ENCODE measurements at places on chromosomes 7 and 10. TPM values are rescaled to one million over a fixed set of nuclear protein-coding genes. Genes with fewer than 3 reads are reported as not detected.

TMEM236 gene
- 0.09 TPM for total RNA-seq

GNGT1 gene
- not detected for total RNA-seq

CFAP58 gene
- not detected for total RNA-seq

SEMA4G gene
- 0.49 TPM for total RNA-seq

AKR1C4 gene
- total RNA-seq, result not detected

- H3K4me1 ChIP-seq, result no peaks in the 10 kb centered on the region
- no peaks in the 10 kb centered on the region for H3K36me3 ChIP-seq
- no peak overlapping the region for H3K27ac ChIP-seq
- no peaks in the 10 kb centered on the region for H3K27me3 ChIP-seq
Measured at GRCh38 chr7:133837224-133837623, 289.9 kb upstream of the LRGUK start.

- H3K4me1 ChIP-seq, result no peaks in the 10 kb centered on the region
- H3K36me3 ChIP-seq, result no peaks in the 10 kb centered on the region
- H3K27ac ChIP-seq, result no peak overlapping the region
- H3K4me3 ChIP-seq, result no peak overlapping the region
Measured at GRCh38 chr7:12085516-12085915, 125.6 kb upstream of the TMEM106B start.

DNA sequence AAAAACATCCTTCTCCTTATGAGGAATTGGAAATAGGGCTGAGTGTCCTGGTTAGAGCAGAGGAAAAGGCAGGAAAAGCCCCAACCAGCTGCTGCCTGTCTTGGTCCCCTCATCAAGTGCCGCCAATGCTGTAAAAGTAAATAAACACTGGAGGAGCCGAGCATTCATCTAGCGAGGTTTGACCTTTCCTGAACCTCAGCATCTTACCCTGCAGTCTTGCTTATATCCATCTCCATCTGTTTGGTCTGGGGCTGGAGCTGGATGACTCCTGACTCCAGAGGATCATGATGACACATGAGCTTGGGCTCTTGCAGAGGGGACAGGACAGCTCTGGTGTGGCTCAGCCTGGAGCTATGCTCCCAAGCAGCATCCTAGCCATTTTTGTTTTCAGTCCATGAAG lies 501.1 kb downstream of the TNS3 start:
- no peak overlapping the region for H3K4me3 ChIP-seq
- no peak overlapping the region for H3K27ac ChIP-seq
- no peaks in the 10 kb centered on the region for H3K4me1 ChIP-seq
- no peaks in the 10 kb centered on the region for H3K27me3 ChIP-seq

DNA sequence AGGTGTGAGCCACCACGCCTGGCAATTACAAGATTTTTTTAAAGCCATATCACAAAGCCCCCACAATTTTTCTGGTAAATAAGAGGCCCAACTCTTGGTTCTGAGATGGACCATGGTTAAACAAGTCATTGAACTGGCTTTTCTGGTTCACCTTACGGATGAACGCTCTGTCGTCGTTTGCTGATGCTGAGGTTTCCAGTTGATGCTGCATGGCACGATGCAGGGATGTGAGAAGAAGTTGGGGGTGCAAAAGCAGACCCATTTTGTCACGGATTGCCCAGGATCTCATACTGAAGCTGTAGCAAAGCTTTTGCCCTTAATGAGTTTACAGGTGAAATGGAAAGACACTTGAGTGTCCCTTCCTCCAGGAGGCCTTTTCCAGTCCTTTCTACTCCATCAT lies 2.0 kb upstream of the IL2RA start:
- no peak overlapping the region for H3K27ac ChIP-seq
- H3K4me1 ChIP-seq, result peaks cover 61% of the 10 kb centered on the region
- H3K27me3 ChIP-seq, result no peaks in the 10 kb centered on the region
- H3K4me3 ChIP-seq, result no peak overlapping the region

GRCh38 chr7:609365-609764 lies 89.7 kb upstream of the PDGFA start:
- no peaks in the 10 kb centered on the region for H3K27me3 ChIP-seq
- H3K4me1 ChIP-seq, result peaks cover 47% of the 10 kb centered on the region
- no peak overlapping the region for H3K27ac ChIP-seq
- H3K36me3 ChIP-seq, result no peaks in the 10 kb centered on the region
- no peak for DNase-seq

- H3K27me3 ChIP-seq, result no peaks in the 10 kb centered on the region
- no peaks in the 10 kb centered on the region for H3K4me1 ChIP-seq
- no peak for DNase-seq
- H3K27ac ChIP-seq, result no peak overlapping the region
Measured at GRCh38 chr7:45969940-45970339, 48.9 kb upstream of the IGFBP3 start.

DNA sequence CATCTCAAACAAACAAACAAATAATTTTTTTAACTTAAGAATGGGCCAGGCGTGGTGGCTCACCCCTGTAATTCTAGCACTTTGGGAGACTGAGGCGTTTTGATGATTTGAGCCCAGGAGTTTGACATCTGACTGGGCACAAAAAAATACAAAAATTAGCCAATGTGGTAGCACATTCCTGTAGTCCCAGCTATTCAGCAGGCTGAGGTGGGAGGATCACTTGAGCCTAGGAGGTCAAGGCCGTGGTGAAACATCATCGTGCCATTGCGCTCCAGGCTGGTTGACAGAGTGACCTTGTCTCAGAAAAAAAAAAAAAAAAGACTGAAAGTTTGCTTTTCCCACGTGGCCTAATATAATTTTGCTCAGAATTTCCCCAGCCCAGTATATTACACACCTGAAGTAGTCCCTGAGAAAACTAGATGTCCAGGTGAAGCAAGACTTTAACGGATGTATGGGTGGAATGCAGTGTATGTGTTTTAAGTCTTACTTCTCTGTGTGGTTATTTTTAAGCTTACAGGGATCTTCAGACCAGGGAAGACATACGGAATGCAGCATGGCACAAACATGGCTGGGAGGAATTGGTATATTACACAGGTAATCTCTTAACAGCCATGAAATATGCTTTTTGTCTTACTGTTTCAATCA lies 32.6 kb downstream of the NIPSNAP2 start:
- no peak for DNase-seq
- peaks cover 16% of the 10 kb centered on the region for H3K36me3 ChIP-seq
- H3K4me3 ChIP-seq, result no peak overlapping the region
- H3K27me3 ChIP-seq, result no peaks in the 10 kb centered on the region

- no peak for DNase-seq
- H3K36me3 ChIP-seq, result no peaks in the 10 kb centered on the region
- H3K4me3 ChIP-seq, result no peak overlapping the region
- no peak overlapping the region for H3K27ac ChIP-seq
Measured at GRCh38 chr7:138890499-138891445, 90.4 kb downstream of the KIAA1549 start.

DNA sequence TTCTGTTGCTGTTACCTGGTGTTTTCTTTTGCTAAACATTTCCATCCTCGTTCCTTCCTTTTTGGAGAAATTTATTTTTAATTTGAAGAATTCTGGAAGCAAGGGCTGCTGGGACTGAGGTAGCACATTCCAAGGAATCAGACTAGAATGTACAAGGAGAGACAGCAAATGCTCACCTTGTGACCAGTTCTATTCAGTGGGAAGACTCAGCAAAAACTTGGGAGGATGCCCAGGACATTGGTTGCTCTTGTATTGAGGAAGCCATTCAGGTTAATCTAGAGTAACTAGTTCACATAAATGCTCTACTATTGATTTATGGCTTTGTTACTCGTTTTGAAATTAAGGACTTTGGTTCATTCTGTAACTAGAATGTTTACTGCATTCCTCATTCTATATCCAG lies 11.3 kb downstream of the PLCE1 start:
- no peak overlapping the region for H3K4me3 ChIP-seq
- peaks cover 5% of the 10 kb centered on the region for H3K27me3 ChIP-seq
- no peaks in the 10 kb centered on the region for H3K36me3 ChIP-seq
- H3K4me1 ChIP-seq, result no peaks in the 10 kb centered on the region
- no peak overlapping the region for H3K27ac ChIP-seq

DNA sequence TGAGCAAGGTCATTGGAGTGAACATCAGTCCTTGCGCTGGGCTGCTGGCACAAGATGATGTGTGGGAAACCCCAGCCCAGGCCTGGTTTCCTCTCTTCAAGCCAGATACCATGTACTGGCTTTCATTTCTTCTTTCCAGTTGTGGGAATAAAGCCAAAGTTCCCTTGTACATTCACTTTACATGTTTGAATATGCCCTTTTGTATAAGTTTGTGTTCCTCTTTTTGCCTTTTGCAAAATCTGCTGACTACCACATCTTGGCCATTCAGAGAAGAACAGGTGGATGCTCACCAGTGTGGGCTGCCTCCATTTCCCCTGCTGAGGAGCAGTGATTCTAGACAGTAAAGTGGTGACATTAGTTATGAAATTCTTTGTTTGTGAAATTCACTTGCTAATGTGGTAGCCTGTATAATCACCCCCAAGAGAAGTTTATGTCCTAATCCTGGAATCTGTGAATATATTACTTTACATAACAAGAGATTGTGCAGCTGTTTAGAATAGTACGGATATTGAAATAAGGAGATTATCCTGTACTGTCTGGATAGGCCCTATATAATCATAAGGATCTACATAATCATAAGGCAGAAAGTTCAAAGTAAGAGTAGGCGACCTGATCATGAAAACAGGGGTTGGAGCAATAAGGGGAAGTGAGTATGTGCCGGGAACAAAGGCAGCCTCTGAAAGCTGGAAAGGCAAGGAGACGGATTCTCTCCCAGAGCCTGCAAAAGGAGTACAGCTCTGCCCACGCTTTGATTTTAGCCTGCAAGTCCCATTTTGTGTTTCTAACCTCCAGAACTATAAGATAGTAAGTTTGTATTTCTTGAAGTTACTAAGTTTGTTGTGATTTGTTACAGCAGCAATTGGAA lies 18.8 kb upstream of the AOAH start:
- H3K4me1 ChIP-seq, result no peaks in the 10 kb centered on the region
- no peaks in the 10 kb centered on the region for H3K27me3 ChIP-seq
- no peak for DNase-seq
- no peak overlapping the region for H3K4me3 ChIP-seq

DNA sequence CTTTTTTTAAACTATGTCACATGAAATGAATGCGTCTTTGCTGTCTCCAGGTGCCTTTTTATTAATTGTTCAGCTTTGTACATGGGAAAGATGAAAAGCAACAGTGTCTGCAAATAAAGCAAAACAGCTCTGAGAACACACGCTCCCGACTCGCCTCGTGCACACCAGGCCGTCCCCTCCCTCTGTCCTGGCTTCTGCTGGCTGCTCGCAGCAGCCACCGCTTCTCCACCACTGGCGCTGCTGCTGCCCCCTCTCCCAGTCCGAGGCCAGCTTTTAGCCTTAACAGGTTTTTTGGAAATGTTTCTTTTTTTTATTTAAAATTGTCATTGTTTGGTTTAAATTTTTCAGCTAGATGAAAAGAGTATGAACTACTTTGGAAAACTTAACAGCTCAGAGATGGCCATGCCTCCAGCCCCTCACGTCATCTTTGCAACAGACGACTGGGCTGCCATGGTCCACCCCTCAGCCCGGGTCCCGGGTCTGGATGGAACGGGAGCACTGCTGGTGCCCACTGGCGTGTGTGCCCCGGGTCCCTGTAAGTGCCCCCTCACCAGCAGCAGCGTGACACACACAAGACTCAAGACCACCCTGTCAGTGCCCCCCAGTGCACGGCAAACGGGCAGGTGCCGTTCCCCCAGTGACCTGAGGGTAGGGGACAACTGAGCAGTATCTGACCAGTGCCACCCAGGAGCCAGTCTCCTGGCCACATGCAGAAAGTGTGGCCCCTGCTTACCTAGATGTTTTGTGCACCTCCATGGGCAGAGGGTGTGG lies 415.6 kb upstream of the FOXK1 start:
- H3K27me3 ChIP-seq, result no peaks in the 10 kb centered on the region
- H3K27ac ChIP-seq, result no peak overlapping the region
- H3K36me3 ChIP-seq, result no peaks in the 10 kb centered on the region
- no peak overlapping the region for H3K4me3 ChIP-seq

DNA sequence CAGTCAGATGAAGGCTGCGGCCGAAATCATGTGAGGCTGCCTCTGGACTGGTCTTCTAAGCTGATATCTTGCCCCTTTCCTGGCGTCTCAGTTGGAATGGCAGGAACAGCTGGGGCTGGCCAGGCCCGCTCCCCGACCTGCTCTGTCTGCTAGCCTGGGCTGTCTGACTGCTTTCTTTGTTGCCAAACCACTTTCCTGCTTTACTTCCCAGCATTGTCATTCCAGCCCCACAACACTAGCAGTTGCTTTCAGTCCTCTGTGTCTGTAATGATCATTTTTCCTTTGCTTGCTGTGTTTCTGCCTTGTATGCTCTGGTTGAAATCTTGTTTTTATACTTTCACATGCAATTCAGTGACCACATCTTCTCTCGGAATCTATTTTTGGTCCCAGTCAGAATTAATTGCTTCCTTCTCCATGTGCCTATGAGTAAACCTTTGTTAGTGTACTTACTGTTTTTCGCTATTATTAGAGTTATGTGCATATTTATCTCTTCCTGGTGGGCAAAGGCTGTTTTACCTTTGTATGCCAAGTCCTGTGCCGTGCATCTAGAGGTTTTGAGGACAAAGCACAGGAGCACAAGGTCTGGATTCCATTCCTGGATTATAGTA lies 21.6 kb downstream of the PRPF18 start:
- H3K36me3 ChIP-seq, result peaks cover 42% of the 10 kb centered on the region
- DNase-seq, result no peak
- no peaks in the 10 kb centered on the region for H3K4me1 ChIP-seq
- no peak overlapping the region for H3K4me3 ChIP-seq
- H3K27ac ChIP-seq, result no peak overlapping the region

DNA sequence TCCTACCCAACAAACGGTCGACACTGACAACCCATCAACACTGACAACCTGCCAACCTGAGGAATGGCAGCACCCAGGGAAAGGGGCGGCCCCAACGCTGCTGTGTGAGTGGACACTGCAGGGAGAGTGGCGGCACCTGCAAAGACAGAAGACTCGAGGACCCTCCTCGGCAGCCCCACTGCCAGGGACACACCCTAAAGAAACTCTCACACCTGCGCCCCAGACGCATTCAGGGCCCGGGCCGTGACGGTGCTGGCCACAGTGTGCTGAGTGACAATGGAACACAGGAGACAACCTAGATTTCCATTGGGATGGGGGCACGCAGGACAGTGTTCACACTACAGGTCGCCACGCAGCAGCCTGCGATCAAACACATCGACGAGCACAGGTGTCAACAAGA lies 3.6 kb downstream of the CAMK2B start:
- H3K4me3 ChIP-seq, result no peak overlapping the region
- peaks cover 5% of the 10 kb centered on the region for H3K27me3 ChIP-seq
- H3K4me1 ChIP-seq, result no peaks in the 10 kb centered on the region
- DNase-seq, result no peak
- H3K27ac ChIP-seq, result no peak overlapping the region

DNA sequence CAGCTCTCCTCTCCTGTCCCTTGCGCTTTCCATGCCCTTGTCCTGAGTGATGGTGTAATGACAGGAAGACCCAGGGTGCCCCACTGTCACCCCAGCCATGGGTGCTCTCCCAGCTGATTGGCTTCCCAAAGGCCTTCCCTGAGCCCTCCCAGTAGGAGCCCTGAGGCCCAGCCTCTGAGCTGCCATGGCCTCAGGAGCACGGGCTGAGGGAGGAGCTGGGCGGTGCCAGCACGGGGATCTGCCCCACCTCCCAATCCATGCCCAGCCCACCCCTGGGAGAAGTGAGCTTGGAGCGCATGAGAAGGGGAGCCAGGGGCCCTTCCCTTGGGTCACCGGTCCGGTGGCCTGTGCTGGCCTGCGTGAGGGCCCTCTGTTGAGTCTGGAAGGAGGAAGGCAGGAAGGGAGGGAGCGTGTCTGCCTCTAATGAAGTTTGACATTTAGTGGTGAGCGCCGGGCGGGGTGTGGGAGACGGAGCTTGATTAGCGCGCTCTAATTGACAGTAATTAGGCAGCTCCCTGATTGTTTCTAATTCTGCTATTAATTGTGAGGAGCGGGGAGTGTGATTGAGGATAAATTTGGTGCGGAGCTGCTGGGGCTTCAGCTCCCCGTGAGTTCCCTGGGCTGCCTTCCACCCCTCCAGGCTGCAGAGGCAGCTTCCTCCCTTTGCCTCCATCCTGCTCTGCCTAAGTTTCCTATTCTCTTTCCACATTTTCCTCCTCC lies 28.3 kb downstream of the GBX1 start:
- H3K36me3 ChIP-seq, result no peaks in the 10 kb centered on the region
- H3K4me3 ChIP-seq, result no peak overlapping the region
- no peak for DNase-seq
- H3K4me1 ChIP-seq, result no peaks in the 10 kb centered on the region

All from CD8-positive, alpha-beta memory T cell (primary cell).